ENCODE measurements at places on chromosomes 2 and 18.
A peak's percentile ranks its signal among the peaks of the same experiment; 100 is the strongest.

DNA sequence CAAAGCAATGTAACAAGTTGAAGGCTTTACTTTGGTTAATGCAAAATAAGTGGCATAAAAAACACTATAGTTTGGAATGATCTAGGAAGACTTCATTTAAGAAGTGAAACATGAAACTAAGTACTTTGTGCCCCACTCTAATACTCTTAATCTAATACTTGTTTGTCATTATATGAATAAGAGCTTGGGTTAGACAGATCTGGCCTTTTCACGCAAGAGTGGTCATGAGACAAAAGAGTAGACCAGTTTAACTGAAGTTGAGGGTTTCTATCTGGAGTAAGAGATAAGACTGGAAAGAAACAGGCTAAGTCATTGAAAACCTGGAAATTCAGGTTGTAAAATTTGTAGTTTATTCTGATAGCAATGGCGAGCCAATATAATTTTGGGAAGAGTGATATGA lies 2.8 kb downstream of the SLC30A6 start:
- no peak for DNase-seq

DNA sequence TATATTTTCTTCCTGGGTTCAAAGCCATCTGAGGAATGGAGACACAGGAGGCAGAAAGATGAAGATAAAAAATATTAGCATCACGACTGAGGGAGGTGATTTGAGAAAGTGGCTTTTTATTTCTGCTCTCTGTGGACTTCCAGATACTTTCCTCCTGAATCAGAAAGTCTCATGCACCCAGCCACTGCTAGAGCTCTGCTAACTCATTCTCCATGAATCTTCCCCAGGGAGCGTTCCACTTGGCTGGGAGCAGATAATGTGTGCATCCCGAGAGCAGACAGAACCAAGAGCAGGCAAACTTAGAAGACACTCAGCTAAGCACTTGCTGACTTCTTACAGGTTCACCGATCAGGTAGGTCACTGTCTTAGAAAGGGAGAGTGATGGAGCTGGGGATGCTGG lies 264.1 kb upstream of the THUMPD2 start:
- DNase-seq, result no peak

DNA sequence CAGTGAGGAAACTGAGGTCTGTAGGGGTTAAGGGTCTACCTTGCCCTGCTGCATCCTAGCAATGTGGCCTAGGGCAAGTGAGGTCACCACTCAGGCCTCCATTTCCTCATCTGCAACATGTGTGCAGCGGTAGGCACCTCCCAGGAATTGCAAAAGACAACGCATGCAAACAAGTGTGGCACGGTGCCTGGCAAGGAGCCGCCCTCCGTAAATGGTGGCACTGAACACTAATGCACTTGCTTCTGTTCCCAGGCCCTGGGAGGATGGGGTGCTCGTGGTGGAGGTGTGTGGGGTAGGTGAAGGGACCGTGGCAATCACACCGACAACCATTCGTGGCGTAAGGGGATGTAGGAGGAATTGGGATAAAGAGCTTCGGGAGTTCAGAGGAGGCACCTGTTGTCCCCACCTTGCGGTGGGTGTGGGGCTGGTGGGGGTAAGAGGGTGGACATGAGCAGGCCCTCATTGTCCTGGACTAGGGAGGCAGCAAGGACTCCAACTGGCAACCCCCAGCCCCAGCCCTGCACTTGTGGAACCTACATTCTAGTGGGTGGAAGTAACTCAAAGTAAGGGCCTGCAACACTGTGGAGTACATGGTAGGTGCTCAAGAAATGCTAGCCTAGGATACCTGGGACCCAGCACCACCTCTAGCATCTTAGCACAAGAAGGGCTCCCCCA lies 26.0 kb downstream of the ATOH8 start:
- DNase-seq, result no peak

GRCh38 chr2:88074854-88075292 lies 7.2 kb downstream of the SMYD1 start:
- peak; percentile 7 for DNase-seq

DNA sequence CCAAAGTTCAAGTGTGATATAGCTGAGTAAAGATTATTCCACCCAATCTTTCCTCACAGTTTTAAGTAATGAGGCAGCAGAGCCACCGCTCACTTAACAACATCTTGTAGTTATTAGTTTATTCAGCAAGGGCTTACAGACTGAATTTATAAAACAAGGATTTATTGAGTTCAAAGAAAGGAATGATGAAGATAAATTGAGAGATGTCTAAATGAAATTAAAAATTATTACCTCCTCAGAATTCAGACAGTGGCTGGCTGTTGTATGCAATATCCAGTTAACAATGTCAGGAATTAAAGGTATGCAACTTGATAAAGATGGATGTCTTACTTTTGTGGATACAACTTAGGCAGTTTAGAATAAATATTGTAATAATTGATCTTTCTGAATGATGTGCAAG lies 927.3 kb upstream of the CDH2 start:
- DNase-seq, result no peak

- DNase-seq, result no peak
Measured at GRCh38 chr2:72991980-72992733, 74.8 kb downstream of the EMX1 start.

GRCh38 chr18:72903033-72903432 lies 35.2 kb upstream of the NETO1 start:
- DNase-seq, result no peak

DNA sequence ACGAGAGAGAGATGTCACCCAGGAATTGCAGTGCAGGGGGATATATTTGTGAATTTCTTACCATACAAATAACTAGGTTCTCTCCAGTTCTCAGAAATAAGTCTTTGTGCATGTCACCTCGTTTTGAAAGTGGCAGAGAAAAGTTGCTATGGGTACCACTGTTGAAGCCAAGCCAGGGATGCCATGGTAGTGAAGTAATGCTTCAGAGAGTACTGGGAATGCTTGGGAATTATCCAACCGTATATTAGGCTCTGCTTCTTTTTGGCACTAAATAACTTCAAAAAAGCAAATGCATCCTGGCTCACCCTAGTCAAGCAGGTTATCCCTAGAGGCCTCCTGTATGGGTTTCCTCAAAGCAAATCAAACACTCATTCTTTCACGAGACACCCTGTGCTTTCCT lies 50.7 kb upstream of the DDX18 start:
- no peak for DNase-seq

GRCh38 chr18:49531678-49532153 lies 30.1 kb upstream of the LIPG start:
- peak; percentile 5 for DNase-seq

GRCh38 chr2:1883476-1883875 lies 139.2 kb upstream of the PXDN start:
- DNase-seq, result no peak

GRCh38 chr18:13422541-13423147 lies 204.1 kb downstream of the LDLRAD4 start:
- no peak for DNase-seq

DNA sequence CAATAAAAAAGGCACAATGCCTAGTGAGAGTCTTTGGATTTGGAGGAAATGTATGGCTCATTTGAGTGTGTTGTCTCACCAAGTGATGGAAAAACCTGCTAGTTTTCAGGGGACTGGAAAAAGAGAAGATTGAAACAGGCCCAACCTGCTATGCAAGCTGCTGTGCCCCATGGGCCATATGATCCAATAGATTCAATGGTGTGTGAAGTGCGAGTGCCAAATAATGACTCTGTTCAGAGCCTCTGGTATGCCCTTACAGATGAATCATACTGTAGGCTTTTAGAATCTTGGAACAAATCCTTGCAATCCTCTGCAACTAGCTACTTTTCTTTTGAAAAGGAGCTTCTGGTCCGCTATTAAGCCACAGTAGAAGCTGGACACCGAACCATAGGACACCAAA lies 529.8 kb upstream of the CNTNAP5 start:
- DNase-seq, result no peak

GRCh38 chr2:74924463-74925265 lies 33.8 kb upstream of the POLE4 start:
- DNase-seq, result no peak

- DNase-seq, result peak; percentile 74
Measured at GRCh38 chr2:68770271-68771111, 35.9 kb downstream of the ARHGAP25 start.

GRCh38 chr2:209473930-209474419 lies 50.1 kb downstream of the MAP2 start:
- DNase-seq, result peak; percentile 7

DNA sequence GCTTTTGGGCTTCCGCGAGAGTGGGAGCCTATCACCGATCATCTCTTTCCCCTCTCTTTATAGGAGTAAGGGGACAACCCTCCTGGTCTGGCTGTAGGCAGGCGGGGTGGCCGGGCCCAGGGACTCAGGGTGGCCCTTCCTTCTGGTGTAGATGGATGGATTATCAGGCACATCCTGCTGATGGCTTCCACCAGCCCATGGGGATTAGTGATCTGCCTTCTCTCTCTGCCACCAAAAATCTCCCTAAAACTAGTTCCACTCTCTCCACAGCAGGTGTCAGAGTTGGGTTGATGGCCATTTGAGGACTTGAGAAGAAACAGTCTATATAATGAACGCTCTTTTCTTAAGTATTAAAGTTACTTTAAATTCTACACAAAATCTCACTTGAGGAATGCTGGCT lies 37.4 kb downstream of the NCK2 start:
- DNase-seq, result no peak

- peak; percentile 24 for DNase-seq
Measured at GRCh38 chr2:161418715-161419637, 2.9 kb downstream of the TBR1 start.

DNA sequence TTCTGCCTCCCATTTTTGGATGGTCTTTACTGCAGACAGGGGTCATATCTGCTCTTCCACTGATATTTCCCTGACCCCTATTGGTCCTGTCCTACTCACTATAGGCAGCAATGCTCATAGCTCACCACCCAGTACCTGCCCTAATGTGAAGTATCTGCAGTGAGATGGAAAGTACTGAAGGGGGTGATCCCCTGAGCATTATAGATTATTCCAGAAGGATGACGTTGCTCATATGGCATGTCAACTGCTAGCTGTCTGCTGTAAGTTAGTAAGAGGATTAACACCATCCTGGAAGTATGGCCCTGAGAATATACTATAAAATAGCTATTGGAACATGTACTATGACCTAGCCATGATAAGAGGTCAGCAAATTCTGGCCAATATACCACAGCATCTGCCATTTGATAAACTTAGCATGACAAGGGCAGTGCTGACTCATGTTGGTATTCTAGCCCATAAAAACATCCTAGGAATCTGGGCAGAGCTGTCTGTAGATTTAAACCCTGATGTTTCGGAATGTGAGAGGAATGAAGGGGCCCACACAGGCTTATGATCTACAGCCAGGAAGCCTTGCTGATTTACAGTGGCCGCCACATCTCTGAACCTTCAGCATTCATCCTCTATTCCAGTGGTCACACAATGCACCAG lies 451.4 kb downstream of the TNS1 start:
- DNase-seq, result no peak

GRCh38 chr2:231664727-231665126 lies 43.6 kb upstream of the PTMA start:
- no peak for DNase-seq

GRCh38 chr18:49865401-49865800 lies 52.1 kb upstream of the ACAA2 start:
- no peak for DNase-seq

GRCh38 chr2:196555161-196555560 lies 84.4 kb upstream of the CCDC150 start:
- no peak for DNase-seq

- no peak for DNase-seq
Measured at GRCh38 chr18:46220116-46220515, 115.9 kb downstream of the HAUS1 start.

- DNase-seq, result peak; percentile 46
Measured at GRCh38 chr2:62939735-62940491, 110.7 kb upstream of the OTX1 start.

GRCh38 chr2:8382485-8382884 lies 299.4 kb upstream of the ID2 start:
- DNase-seq, result no peak

DNA sequence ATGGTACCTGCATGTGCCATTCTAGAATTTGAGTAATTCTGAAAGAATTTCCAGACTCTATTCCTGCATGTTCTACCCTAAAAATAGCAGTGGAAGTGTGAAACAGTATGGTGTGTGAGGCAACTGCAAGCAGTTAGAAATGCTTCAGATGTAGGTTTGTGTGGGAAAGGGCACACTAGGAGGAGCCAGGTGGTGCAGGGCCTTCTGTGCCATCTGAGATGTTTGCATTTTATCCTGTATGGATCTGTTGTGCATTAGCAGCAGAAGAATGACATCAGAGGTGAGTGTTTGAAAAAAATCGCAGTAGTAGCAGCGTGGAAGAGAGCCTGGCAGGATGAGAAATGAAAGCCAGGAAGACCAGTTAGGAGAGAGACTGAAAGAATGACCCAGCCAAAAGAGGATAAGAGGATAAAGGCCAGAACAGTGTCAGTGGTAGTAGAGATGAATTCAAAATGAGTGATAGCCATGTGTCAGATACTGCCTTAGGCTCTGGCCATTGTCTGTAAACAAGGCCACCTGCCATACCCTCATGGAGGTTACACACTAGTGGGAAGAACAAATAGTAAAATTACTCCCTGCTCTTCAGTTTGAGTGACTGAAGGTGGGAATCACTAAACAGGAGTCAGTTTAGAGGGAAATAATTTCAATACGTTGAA lies 142.2 kb downstream of the PKP4 start:
- DNase-seq, result no peak

DNA sequence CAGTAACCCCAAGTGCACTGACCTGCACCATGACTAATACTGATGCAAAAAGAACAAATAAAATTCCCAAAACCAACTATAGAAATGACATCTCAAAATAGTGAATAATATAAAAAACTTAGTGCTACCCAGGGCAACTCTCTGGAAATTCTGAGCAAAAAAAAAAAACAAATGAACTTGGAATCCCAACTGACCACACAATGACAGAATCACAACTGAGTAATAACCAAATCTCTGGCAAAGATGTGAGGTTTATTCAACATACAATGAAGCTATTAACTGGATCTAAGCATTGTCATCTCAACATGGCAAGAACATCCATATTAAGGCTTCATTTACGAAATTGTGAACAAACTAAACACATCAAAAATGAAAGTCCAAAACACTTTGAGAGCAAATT lies 22.7 kb downstream of the EXOC6B start:
- no peak for DNase-seq

GRCh38 chr2:196119926-196120325 lies 51.3 kb upstream of the DNAH7 start:
- no peak for DNase-seq

GRCh38 chr18:26894426-26894825 lies 28.9 kb upstream of the AQP4 start:
- no peak for DNase-seq

DNA sequence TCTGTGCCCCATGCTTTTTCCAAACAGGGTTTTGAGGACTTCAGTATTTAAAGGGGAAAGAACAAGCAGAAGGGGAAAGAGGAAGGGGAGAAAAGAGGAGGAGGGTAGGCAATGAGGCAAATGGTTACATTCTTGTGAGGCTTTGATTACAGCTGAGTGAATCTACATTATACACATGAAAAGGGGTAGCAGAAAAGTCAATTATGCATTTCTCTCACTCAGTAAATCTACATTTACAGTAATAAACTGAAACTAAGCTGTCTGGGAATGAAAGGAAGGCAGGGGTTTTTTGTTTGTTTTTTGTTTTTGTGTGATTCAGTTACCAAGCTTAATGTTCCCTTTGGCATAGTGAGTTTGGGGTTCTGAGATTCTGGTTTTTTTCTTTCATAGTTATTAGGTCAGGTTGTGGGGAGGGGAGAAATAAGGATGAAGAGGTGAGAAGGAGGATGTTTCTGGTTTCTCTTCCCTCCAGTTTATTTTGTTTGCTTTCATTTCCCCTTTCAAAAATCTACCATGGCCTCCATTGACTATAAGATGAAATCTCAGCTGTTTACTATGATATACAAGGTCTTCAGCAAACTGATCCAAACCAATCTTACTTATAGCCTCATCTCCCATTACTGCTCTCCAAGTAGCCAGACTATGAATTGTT lies 18.7 kb downstream of the C18orf63 start:
- no peak for DNase-seq

All from suppressor macrophage treated with lipopolysaccharide for 1 hour (primary cell).